T-cell (primary cell): ENCODE measurements at places on chromosomes 6 and 20. TPM values are rescaled to one million over a fixed set of nuclear protein-coding genes. Genes with fewer than 3 reads are reported as not detected.

Gene GJA10
- total RNA-seq = not detected

Gene ZDHHC14
- 2.1 TPM for total RNA-seq

Gene FAM83B
- not detected for total RNA-seq

DNA sequence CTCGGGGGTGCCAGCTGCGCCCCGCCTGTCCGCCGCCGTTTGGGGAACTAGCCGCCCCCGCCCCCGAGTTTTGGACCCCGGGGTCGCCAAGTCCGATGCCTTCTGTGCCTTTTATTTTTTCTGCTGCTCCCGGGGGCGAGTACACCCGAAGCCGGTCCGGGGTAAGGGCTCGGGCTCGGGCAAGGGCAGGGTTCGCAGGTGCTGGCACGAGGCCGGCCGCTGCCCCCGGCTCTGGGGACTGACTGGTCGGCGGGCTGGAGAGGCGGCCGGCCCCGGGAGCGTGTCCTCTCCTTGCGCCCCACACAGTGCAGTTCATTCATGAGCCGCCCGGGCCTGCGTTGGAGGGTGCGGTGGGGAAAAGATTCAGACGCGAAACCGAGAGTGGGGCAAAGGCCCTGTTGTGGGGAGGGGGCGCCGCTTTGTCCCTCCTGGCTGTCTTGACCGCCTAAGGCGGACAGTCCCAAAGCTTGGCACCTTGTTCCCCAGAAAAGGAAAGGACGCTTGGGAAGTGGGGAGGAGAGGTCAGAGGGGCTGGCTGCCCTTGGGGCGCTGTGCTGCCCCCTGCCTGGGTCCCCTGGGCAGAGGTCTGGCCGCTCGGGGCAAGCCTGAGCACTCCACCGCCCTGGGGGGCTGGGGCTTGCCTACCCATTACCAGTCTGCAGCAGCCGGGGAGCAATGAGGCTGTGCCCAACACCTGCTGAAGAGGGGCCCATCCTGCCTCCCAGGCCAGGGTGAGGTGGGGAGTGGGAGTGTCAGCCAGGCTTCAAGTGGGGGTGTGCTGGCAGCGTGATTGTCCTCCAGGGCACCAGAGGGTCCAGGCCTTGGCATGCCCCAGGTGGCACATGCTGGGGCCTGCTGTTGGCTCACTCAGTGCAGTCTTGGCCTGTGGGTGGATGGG lies 915 bp downstream of the TMEM63B start:
- DNase-seq = no peak
- no peaks in the 10 kb centered on the region for H3K36me3 ChIP-seq
- peak overlapping the region; percentile 86 for H3K4me3 ChIP-seq
